ENCODE measurements at places on chromosomes 3 and 15. TPM values are rescaled to one million over a fixed set of nuclear protein-coding genes. Genes with fewer than 3 reads are reported as not detected.

Gene VEPH1
- 9.6 TPM for polyA plus RNA-seq

Gene DNAJB8
- polyA plus RNA-seq: not detected

Gene FRMD5
- 4.4 TPM for polyA plus RNA-seq

Gene SPINK8
- polyA plus RNA-seq: not detected

Gene KY
- polyA plus RNA-seq: not detected

Gene PRSS50
- 0.60 TPM for polyA plus RNA-seq

Gene SOX14
- 0.39 TPM for polyA plus RNA-seq

Gene MUSTN1
- 0.40 TPM for polyA plus RNA-seq

Gene ADGRG7
- polyA plus RNA-seq: not detected

Gene CDHR4
- polyA plus RNA-seq: 0.26 TPM

Gene GRK7
- not detected for polyA plus RNA-seq

Gene DUOXA1
- polyA plus RNA-seq: not detected

Gene CCR8
- 0.23 TPM for polyA plus RNA-seq

Gene COL6A5
- polyA plus RNA-seq: 0.05 TPM

Gene SERINC4
- polyA plus RNA-seq: not detected

Gene ALDH1L1
- polyA plus RNA-seq: 0.89 TPM

Gene NSUN3
- 5.4 TPM for polyA plus RNA-seq

Gene PCOLCE2
- polyA plus RNA-seq: 17.4 TPM

Gene CCDC174
- polyA plus RNA-seq: 46.3 TPM

Gene PLA2G4B
- 9.6 TPM for polyA plus RNA-seq

Gene ST8SIA2
- 0.66 TPM for polyA plus RNA-seq

Gene DTWD1
- polyA plus RNA-seq: 34.3 TPM

Gene NPRL2
- polyA plus RNA-seq: 31.7 TPM

Gene FSTL1
- 49.1 TPM for polyA plus RNA-seq

Gene TMC3
- polyA plus RNA-seq: 0.07 TPM

Gene GOLGA8J
- polyA plus RNA-seq: not detected

Gene C3orf85
- not detected for polyA plus RNA-seq

Gene GABRA5
- polyA plus RNA-seq: 6.7 TPM

Gene SAMD7
- not detected for polyA plus RNA-seq

Gene CD200
- polyA plus RNA-seq: 56.5 TPM

Gene C3orf33
- polyA plus RNA-seq: 4.7 TPM

Gene ZNF717
- 7.5 TPM for polyA plus RNA-seq

Gene CCDC54
- polyA plus RNA-seq: not detected

Gene KLHL6
- polyA plus RNA-seq: 0.05 TPM

Gene OXSR1
- 15.5 TPM for polyA plus RNA-seq

Gene ZMYND10
- 0.24 TPM for polyA plus RNA-seq

Gene CLCN2
- polyA plus RNA-seq: 5.4 TPM

Gene ZNF774
- 0.54 TPM for polyA plus RNA-seq

Gene SLC22A14
- not detected for polyA plus RNA-seq

Gene ZCWPW2
- polyA plus RNA-seq: 0.55 TPM

Gene GALNT15
- polyA plus RNA-seq: not detected

Gene SAMMSON
- polyA plus RNA-seq: not detected

Gene REC114
- polyA plus RNA-seq: not detected

Gene NOX5
- not detected for polyA plus RNA-seq

Gene CGNL1
- polyA plus RNA-seq: 19.4 TPM

Gene CAPN7
- 10.5 TPM for polyA plus RNA-seq

Gene GOLGA8T
- not detected for polyA plus RNA-seq
